NCI-H748 treated with DMSO at 0.1 percent for 48 hours (cell line): ENCODE measurements at places on chromosomes 4 and X.

DNA sequence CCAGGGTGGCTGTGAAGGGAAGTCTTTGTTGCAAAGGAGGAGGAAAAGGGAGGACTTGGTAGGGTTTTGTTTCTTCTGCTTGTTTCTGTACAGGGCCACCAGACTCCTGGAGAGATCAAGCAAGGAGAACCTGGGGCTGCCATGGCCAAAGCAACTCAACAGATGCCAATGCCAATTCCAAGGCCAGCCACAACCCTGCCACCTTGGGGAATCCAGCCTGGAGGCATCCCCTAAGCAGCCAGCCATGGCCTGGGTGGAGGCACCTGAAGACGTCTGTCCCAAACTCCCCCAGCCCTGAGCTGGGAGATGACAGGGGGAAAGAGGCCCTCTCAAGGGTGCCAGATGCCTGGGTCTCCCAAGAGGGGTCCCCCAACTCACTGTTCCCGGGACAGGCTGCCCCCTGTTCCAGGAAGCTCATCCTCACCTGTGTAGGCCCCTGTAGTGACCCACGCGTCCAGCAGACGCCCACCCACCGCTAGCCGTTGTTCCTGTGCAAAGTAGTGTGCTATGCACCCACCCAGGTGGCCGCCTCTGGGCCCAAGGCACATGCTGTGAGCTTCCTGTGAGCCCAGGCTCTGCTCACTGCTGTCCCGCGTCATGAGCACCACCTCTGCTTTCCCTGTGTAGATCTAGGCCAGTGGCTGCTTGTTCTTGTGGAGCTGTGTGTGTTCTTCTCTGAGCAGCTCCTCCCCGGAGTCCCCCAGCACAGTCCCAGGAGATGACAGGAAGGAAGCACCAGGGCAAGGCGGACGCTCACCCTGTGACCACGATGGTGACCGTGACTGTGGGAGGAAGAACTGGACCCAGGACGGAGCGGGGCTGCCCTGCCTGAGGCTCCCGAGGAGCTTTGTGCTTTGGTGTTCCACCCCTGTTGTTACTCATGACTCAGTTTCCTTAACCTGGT, 3.2 kb downstream of the PNMA3 start:
- no peak for DNase-seq

DNA sequence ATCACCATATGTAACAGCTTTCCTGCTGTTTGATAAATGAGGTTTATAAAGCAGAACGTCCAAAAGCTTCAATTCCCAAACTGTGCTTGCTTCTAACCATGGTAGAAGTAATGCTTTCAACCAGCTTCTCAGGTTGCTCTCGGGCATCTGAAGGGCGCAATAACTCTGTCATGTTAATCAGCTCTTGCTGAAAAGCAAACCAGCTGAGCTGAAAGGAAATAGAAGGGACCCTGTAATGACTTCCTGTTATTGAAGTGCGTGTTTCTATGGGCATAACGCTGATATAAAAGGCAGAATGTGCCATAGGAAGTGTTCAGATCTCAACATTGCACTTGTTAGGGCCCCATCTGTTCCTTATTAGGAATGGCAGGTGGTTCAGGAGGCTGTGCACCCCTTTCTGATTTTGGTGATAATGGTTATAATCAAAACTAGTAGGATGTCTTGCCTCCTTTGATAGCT, 21.2 kb downstream of the HERC3 start:
- DNase-seq = peak; percentile 20

GRCh38 chrX:39718981-39719380, 378.8 kb downstream of the BCOR start:
- DNase-seq = no peak

- no peak for DNase-seq
Observed at GRCh38 chrX:74535086-74535407, 79.4 kb downstream of the RLIM start.

DNA sequence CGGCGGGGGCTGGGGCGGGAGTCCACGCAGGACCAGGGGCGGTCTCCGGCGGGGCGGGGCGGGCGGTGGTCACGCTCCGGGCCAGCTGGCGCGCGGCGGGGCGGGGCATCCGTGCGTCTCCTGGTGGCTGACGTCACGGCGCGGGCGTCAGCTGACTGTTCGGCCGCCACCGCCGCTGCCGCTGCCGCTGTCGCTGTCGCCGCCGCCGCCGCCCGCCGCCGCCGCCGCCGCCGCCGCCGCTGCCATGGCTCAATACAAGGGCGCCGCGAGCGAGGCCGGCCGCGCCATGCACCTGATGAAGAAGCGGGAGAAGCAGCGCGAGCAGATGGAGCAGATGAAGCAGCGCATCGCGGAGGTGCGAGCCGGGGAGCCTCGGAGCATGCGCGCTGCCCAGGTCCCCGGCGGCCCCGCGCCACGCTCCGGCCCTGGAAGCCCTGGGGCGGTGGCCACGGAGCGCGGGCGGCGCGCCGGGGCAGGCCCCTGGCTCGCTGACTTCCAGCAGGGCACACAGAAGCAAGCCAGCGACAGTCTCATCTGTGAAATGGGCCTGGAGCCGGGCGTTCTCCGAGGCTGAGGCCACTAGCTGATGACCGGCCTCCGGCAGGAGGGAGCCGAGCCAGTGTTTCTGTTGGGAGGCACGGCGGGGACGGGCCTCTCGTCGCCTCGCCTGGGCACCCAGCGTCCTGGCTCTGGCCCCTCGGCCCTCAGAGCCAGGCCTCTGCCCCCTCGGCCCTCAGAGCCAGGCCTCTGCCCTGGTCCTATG, at the start of gene FAM50A:
FAM50A (plus strand) TSS at position 150 of the 763 bp plus-strand sequence; CDS start at position 245, 95 bp downstream.
- DNase-seq = peak; percentile 4

- no peak for DNase-seq
Observed at GRCh38 chr4:186704057-186704456, 19.6 kb downstream of the FAT1 start.

- DNase-seq = peak; percentile 58
Observed at GRCh38 chr4:93842601-93843252, 14.2 kb downstream of the ATOH1 start.

- DNase-seq = no peak
Observed at GRCh38 chr4:156169861-156170260, 216.2 kb upstream of the CTSO start.

DNA sequence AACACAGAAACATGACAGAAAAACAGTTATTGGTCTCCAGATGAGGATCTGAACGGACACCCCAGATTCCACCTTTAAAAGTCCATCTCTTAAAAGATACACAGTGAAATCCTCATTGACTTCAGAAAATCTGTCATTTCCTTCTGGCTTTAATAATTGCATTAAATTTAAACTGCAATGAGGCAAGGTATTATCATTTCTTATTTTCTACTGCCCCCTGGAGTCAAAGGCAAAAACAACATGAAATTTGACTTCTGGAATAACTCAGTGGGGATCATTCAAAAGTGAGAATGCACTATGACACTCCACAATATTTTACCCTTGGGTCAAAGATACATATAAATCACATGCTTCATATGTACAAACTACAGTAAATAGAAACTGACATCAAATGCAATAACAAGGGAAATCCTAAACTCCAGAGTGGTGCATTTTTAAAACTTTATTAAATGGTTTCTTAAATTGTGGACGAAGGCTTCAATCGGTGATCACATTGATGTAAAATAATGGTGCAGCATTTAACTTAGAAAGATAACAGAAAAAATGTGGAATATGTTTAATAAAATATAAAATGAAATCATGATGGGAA, 56.4 kb upstream of the SPANXN1 start:
- DNase-seq = no peak

DNA sequence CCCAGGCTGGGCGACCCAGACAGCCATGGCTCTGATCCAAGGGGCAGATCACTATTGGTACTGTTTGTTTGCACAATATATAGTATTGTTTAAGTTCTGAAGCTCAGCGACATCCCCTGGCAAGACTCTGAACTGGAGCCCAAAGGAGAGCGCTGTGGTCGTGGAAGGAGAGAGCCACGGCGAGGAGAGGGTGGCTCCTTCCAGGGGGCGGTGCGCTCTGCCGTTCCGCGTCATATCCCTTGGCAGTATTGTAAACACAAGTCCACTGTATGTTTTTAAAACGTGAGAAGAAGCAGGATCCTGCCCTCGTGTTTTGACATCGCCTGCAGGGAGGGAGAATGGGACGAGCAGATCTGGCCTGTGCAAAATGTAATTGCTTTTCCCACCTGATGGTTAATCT, 185.5 kb downstream of the RAB28 start:
- no peak for DNase-seq

DNA sequence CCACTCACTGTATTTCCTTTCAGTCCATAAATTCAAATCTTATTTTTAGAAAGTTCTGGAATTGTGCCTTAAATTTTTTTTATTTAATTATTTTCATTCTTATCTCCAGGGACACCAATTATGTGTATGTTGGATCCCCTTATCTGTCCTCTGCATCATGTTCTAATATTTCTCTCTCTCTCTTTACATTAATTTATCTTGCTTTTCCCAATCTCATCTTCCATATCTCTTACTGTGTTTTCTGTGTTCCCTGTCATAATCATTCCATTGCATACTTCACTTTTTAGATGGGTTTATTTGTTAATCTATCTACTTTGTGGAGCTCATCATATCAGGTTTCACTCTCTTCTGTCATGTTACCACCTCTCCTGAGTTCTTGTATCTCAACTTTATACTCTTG, 37.4 kb downstream of the PPP2R2C start:
- no peak for DNase-seq

DNA sequence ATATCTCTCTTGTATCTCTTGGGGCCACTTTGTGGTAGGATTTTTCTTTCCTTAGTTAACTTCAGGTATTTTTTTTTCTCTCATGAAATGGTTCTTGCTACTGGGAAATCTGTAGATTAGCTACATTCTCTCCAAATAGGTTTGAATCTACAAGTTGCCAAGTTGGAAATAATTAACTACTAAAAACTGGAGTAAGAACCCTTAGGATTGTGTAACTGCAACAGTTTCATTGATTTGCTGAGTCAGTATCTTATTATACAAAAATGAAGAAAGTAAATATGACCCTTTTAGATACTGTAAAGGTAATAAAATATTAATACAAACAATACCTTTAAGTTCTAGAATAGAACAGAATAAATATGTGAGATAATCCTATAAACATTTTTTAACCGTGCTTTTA, 327.9 kb downstream of the CXXC4 start:
- DNase-seq = no peak

GRCh38 chr4:122810669-122811068, 16.0 kb upstream of the FGF2 start:
- no peak for DNase-seq

DNA sequence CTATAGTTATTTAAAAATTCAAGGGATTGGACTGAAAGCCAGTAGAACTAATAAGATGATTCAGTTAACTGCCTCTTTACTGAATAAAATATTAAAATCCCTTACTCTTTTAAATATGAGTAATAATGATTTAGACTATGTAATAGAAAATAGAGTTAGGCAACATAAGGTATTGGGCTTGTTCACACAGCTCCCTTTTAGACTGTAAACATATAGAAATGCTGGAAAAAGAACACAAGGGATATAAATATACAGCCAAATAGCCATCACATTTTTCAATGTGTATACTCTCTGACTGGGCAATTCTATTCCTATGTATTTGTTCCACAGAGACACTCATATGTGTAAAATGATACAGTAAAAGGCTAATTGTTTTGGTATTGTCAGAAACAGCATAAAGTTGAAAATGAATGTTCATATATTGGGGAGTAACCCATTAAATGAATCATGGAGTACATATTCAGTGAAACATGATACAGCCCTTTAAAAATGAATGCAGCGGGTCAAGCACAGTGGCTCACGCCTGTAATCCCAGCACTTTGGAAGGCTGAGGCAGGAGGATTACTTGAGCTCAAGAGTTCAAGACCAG, 129.8 kb downstream of the TBC1D19 start:
- DNase-seq = no peak

DNA sequence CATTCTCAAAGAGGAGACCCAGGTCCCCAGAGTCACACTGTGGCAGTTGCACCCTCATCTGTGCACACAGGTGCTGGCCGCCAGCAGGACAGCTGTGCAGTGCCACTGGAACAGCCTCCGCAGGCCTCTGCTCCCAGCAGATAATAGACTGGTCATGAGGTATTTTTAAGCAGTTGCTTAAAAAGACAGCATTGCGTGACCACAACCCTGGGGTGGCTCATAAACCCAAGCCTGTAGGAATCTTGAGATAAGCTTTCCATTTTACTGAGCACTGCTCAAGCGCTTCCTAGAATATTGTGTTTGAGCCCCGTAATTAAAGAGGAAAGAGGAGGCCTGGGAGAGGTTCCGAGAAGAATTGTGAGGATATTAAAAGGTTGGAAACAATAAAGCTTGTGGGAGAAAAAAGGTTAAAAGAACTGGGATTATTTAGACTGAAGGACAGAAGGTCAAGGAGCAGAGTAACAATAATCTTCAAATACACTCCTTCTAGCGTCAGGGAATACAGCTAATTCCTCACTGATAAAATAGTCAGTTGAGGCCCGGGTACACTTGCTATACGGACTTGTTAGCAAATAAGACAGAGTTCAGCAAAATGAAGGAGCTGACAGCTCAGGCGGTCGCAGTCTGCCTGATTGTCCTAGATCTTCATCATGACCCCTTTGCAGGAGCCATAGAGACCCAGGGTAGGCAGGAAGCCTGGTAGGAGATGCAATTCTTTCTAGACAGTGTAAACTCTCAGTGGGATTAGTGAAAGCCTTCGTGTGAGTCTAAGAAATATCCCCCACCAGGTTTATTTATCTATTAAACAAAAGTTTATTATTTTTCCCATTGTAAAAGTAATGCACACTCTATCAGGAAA, 86.2 kb upstream of the KIT start:
- no peak for DNase-seq

DNA sequence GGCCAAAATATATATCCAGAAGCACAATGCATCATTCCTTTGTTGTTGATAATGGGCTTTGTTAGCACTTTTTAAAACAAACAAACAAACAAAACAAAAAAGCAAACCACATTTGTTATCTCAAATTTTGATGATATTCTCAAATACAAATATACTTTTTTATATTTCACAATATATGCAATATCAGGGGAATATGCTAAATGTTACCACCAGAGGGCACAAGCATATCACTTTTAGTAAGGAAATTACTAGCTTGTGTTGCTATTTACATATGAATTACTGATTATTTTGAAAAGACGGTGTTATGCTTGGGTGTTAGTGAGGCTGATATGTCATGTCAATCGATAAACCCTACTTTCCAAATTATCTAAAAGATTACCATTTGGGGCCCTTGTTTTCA, 29.1 kb downstream of the RIPPLY1 start:
- peak; percentile 5 for DNase-seq

DNA sequence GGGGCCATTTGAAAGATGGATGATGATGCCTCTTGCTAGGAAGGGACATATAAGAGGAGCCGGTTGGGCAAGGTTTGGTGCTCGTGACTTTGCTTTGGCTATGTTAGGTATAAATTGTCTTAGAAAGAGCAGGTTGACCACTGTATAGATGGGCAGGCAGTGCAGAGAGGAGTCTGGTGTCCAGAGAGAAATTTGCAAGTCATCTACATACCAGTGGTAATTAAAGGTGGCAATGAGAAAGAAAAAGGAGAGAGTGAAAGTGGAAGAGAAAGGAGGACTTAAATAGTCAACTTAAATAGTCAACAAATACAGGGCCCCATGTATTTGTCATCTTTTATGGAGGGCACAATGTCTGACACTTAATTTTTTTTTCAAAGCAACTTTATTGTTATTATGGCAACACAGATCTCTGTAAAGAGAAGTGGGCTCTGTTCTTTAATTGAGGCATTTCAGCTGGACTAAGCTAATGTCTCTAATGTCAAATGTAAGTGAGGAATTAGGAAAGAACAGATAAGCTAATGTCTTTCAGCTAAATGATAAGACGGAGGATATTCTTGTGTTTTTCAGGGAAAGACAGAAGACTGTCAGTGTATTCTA, 75.4 kb upstream of the ANXA3 start:
- DNase-seq = no peak

- no peak for DNase-seq
Observed at GRCh38 chr4:126548890-126549289, 1083.9 kb upstream of the INTU start.

- DNase-seq = no peak
Observed at GRCh38 chr4:139955600-139955999, 198.4 kb downstream of the MAML3 start.
